ENCODE measurements at places on chromosomes 13 and 19.
A peak's percentile ranks its signal among the peaks of the same experiment; 100 is the strongest.

GRCh38 chr19:3276341-3276799 lies 51.9 kb downstream of the CELF5 start:
- DNase-seq, result peak; percentile 90

DNA sequence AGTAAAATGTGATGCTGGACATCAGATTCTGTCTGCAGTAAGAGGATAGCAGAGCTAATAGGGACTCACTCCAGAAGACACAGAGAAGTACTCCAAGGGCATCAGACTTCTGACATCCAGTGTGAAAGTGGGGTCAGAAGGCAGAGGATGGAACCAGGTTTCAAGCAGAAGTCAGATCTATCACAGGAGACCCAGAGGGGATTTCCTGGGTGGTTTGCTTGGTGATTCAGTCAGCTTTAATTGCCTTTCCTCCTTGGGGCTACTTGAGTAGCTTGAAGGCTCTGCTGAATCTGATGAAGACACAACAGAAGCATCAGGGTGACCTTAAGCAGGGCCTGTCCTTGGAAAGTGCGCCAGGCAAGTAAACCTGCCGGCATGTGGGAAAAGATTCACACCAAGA lies 300.6 kb downstream of the COG6 start:
- DNase-seq, result no peak

DNA sequence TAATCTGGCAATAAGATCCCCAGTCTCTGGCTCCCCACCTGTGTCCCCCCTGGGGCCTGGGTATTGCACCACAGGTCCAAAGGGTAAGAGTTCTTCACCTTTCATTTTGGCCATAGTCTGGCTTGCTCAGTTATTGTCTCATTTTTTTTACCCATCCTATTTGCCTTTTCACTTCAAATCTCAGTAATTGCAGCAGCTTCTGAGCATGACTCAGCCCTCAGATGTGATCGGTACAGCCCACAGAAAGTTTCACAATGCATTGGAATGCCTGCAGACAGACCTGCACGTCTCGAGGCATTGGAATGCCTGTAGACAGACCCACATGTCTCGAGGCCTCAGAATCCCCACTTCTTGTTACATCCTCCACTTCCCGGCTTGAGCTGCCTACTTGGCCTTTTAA lies 173.6 kb downstream of the NUFIP1 start:
- peak; percentile 41 for DNase-seq

GRCh38 chr19:13013649-13014048 lies 18.4 kb downstream of the NFIX start:
- no peak for DNase-seq

- peak; percentile 43 for DNase-seq
Measured at GRCh38 chr19:40610396-40611064, 9.4 kb downstream of the LTBP4 start.

GRCh38 chr13:109652531-109652930 lies 133.9 kb downstream of the IRS2 start:
- DNase-seq, result no peak

- no peak for DNase-seq
Measured at GRCh38 chr13:97117388-97117910, 104.7 kb upstream of the MBNL2 start.

- DNase-seq, result no peak
Measured at GRCh38 chr19:48950830-48951519, 3.7 kb upstream of the BAX start.

GRCh38 chr19:13104360-13104847 lies 1.7 kb upstream of the LYL1 start:
- DNase-seq, result peak; percentile 64

- DNase-seq, result no peak
Measured at GRCh38 chr19:38561053-38561606, 56.6 kb downstream of the MAP4K1 start.

DNA sequence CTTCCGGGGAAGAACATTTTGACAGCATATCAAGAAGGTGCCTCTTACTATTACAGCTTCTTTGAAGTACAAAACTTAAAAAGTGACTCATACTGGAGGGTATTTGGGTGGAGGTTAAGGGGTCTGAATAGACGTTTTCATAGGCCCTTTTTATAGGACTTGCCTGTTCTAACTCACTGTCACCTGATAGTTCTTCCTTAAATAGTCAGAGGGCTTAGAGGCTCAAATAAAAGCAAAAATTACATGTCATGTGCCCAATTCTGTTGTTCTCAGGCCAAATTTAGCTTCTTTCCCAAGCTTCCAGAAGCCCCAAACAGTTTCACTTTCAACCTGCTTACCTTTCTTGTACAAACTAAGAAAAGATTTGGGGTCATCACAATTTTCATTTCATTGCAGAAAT lies 16.1 kb upstream of the SLC46A3 start:
- no peak for DNase-seq

DNA sequence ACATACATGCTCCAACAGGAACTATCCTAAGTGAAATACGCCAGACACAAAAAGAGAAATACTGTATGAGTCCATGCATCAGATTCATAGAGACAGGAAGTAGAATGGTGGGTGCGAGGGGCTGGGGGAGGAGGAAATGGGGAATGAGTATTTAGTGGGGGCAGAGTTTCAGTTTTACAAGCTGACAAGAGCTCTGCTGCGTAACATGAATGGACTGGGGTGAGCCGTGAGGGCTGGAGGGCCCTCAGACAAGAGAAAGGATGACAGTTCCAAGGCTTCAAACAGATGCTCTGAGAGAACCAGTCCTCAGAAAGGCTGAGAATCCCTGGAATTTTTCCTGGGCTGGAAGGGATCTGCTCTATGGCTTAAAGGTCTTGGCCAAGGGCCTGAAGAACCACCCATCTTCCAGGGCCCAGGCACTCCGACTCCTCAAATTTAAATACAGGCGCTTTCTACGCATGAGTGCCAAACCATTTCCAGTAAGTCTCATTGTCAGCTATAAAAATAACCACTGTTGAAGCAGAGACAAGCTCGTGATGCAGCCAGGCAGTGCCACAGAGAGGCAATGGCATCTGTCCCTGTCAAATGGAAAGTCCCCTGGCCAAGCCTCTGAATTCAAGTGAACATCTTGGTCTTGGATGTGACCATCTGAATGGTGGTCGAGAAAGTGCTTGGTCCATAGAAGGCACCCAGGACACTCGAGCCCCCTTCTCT lies 17.5 kb downstream of the KLF2 start:
- no peak for DNase-seq

DNA sequence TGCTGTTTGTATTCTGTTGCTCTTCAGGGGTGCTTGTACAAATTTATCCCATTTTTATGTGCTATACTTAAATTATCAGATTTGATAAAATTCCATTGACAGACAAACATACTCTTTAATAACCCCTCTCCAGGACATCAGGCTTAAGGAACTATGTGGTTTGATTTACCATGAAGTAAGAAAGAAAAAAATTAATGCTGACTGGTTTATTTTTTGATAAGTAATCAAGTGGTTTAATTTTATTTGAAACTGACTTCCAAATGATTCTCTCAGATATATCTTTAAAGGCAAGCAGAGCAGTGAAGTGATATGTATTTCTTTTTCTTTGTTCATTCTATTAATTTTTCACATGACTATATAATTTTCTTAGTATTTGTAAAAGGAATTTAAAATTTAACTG lies 1168.1 kb downstream of the OLFM4 start:
- DNase-seq, result no peak

- DNase-seq, result peak; percentile 87
Measured at GRCh38 chr19:4267101-4267900, 11.8 kb upstream of the SHD start.

GRCh38 chr19:38655148-38655824 lies 7.8 kb downstream of the ACTN4 start:
- DNase-seq, result no peak

GRCh38 chr13:45859705-45860104 lies 8.2 kb upstream of the SIAH3 start:
- peak; percentile 55 for DNase-seq

GRCh38 chr13:112058519-112058873 lies 8.5 kb upstream of the SOX1 start:
- no peak for DNase-seq

DNA sequence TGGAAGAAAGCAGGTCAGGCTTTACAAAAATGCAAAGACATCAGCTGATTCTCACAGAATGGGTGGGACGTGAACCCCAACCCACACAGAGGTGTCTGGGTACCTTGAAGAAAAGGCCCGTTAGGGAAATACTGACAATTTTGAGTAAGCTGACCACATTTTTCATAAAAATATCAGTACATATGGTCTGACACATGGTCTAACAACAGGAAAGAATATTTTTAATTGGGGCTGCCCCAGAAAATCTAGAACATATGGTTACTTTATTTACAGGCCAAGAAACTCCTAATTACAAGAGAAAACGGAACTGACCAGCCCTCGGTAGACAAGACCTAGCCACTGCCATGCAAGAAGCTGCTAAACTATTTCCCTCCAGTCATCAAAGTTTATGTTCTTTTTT lies 48.7 kb upstream of the ITM2B start:
- no peak for DNase-seq

All from neural progenitor cell (in vitro differentiated cells).